ENCODE measurements at places on chromosomes 7 and 10.

DNA sequence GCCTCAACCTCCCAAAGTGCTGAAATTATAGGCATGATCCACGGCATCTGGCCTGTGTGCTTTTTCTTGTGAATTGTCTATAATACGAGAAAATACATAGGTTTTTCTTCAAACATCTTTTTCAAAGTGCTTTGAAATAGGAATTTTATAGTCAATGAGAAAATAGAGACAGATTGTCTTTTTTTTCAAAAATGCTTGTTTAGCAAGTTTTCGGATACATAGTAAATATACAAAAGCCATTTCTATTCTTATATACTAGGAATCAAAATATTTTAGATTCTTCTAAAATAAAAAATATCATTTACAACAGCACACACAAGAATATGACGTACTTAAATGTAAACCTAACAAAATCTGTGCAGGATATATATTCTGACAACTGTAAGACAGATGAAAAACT, 1.6 kb upstream of the LYZL2 start:
- no peak for DNase-seq

DNA sequence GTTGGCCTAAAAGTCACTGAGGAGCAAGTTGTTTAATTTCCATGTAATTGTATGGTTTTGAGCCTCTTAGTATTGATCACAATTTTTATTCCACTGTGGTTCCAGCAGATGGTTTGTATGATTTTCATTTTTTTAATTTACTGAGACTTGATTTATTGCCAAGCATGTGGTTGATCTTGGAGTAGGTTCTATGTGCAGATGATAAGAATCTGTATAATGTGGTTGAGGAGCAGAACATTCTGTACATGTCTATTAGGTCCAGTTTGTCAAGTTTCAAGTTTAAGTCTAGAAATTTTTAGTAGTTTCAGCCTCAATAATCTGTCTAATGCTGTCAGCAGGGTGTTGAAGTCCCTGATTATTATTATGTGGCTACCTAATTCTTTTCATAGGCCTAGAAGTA, 22.7 kb upstream of the ZWINT start:
- no peak for DNase-seq

DNA sequence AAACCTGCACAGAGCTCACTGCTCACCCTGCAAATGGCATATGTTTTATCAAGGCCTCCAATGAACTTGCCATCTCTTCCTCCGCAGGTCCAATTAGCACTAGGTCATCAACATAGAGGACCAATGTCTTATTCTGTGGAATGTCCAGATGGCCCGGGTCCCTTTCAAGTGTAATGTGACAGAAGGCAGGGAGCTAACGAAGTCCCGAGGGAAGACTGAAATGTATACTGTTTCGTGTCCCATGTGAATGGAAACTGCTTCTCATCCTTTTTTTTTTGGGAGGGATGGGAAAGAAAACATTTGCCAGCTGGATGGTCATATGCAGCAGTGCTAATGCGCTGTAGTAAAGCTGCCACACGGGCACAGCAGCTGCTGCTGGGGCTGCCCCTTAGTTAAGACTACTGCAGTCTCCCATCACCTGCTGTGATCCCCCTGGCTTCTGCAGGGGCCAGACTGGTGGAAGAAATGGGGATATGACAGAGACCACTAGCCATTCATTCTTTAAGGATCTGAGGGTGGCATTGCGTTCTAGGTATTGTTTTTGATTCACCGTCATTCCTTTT, 61.7 kb upstream of the CCNY start:
- no peak for DNase-seq

- peak; percentile 36 for DNase-seq
These were observed 186.8 kb downstream of the USP6NL start for GRCh38 chr10:11424456-11425295.

GRCh38 chr10:119724593-119725516, 995 bp upstream of the INPP5F start:
- DNase-seq = no peak

GRCh38 chr7:138781004-138781403, 16.8 kb upstream of the TMEM213 start:
- DNase-seq = no peak

- no peak for DNase-seq
These were observed 767 bp downstream of the EIF4EBP2 start for GRCh38 chr10:70404787-70405036.

- DNase-seq = no peak
These were observed 83.5 kb downstream of the ADK start for GRCh38 chr10:74234569-74234968.

- no peak for DNase-seq
These were observed 15.5 kb upstream of the CALD1 start for GRCh38 chr7:134763960-134764359.

DNA sequence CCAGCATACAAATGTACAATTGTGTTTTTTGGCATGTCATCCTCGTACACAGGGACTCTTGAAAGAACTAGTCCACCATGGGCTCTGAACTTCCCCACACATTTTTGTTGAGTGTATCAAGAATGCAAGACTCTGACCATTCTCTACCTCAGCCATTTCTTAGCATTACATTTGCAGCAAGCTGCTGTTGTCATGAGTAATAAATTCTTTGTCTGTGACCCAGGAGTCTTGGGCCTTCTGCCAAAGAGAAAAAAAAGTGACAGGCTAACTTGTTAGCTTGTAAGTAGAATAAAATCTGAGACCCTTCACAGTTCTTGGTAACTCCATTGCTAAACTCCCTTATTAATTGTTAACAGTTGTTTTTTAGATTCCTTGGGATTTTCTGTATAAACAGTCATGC, 542.3 kb upstream of the MBL2 start:
- peak; percentile 99 for DNase-seq
